ENCODE measurements at places on chromosomes 16 and 17.

- DNase-seq = peak; percentile 44
These were observed 132.0 kb downstream of the NLK start for GRCh38 chr17:28174352-28175046.

- DNase-seq = no peak
These were observed 52.0 kb downstream of the MRM3 start for GRCh38 chr17:834136-834535.

GRCh38 chr17:48576479-48577309 lies 1.5 kb downstream of the HOXB4 start:
- DNase-seq = no peak

- peak; percentile 64 for DNase-seq
These were observed 12.9 kb downstream of the ZNRF1 start for GRCh38 chr16:75011634-75012307.

- no peak for DNase-seq
These were observed 202.2 kb upstream of the CHMP6 start for GRCh38 chr17:80789356-80789902.

DNA sequence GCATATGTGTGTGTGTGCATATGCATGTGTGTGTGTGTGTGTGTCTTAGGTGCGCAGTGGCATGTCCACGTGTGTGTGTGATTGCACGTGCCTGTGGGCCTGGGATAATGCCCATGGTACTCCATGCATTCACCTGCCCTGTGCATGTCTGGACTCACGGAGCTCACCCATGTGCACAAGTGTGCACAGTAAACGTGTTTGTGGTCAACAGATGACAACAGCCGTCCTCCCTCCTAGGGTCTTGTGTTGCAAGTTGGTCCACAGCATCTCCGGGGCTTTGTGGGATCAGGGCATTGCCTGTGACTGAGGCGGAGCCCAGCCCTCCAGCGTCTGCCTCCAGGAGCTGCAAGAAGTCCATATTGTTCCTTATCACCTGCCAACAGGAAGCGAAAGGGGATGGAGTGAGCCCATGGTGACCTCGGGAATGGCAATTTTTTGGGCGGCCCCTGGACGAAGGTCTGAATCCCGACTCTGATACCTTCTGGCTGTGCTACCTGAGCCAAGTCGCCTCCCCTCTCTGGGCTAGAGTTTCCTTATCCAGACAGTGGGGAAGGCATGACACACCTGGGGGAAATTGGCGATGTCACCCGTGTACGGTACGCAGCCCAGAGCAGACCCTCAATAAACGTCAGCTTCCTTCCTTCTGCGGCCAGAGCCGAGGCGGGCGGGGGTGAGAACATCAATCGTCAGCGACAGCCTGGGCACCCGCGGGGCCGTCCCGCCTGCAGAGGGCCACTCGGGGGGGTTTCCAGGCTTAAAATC lies 47.6 kb downstream of the IL21R start:
- DNase-seq = peak; percentile 86

DNA sequence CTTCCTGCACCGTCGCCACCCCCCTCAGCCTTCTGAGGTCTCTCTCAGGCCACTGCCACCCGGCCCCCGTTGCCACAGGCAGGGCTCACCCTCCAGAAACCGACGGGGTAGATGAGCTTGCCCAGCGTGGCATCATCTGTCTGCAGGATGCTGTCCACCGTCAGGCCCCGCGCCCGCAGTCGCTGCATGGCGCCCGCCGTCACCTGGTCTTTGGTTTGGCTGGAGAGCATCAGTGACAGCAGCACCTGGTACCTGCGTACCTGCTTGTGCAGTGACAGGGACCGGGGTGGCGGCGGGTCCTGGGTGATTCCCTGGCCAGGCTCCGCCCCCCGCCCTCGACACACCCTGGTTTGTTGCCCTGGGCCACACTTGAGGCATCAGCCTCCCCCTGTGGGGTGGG lies 3.1 kb downstream of the NTHL1 start:
- DNase-seq = no peak

GRCh38 chr16:53091466-53092211 lies 36.8 kb downstream of the CHD9 start:
- DNase-seq = peak; percentile 24

DNA sequence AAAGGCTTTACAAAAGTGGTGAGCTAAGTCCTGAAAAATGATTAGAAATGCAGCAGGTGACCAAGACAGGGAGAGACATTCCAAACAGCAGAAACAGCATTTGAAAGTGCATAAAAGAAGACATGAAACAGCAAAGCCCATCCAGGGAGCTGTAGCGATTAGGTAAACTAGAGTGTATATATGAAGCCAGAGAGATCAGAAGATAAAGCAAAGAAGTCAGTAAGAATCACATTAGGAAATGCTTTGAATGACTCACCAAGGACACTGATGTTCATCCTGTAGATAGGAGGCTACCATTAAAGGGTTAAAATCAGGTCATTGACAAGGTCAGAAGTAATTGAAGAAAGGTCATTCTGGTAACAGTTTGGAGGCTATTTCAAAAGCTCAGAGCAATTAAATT lies 27.6 kb upstream of the VAT1L start:
- DNase-seq = no peak

- DNase-seq = no peak
These were observed 1400.1 kb downstream of the CDH8 start for GRCh38 chr16:60636117-60636516.

DNA sequence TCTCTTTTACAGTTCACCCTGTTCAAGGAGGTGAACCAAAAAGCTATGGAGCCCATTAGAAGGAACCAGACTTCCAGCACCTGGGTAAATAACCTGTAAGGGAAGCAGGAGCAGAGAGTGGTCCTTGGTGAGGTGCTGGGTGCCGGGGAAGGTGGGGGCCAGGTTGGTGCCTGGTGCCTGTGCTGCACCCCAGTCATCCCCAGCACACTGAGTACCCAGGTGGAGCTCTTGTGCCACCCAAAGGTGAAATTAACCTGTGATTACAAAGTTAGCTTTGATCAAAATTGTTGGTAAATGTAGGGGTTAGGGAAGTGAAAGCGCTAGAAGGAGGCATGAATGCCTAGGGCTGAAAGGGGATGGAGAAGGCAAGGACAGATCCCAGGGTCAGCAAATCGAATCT lies 58.6 kb downstream of the CDRT4 start:
- no peak for DNase-seq

- peak; percentile 41 for DNase-seq
These were observed 21.8 kb downstream of the XYLT1 start for GRCh38 chr16:17448640-17449638.

- DNase-seq = no peak
These were observed 26.3 kb downstream of the NLRP1 start for GRCh38 chr17:5557990-5558389.

DNA sequence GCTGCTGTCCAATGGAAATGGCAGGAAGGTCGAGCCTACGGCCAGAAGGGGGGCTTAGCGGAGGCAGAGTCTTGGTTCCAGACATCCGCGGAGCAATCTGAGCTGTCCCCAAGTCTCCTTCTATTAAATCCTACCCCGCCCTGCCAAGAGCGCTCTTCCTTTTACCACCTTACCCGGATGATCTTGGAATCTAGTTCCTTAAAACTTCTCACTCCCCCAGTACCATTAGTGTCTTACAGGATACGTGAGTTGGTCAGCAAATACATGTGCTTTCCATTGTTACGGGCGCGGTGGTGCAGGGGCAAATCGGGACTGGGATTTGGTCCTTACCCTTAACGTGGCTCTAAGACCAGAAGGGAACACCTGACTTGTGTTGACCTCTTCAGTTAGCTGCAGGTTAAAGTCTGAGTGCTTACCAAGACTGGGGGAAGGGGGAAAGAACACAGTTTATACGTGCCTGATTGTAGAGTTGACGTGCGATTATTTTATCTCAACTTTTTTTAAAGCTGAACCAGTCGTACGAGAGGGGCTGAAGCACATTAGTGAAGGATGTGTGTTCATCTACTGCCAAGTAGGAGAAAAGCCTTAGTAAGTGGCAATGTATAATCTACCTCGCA lies 495 bp downstream of the TXNDC17 start:
- DNase-seq = no peak

DNA sequence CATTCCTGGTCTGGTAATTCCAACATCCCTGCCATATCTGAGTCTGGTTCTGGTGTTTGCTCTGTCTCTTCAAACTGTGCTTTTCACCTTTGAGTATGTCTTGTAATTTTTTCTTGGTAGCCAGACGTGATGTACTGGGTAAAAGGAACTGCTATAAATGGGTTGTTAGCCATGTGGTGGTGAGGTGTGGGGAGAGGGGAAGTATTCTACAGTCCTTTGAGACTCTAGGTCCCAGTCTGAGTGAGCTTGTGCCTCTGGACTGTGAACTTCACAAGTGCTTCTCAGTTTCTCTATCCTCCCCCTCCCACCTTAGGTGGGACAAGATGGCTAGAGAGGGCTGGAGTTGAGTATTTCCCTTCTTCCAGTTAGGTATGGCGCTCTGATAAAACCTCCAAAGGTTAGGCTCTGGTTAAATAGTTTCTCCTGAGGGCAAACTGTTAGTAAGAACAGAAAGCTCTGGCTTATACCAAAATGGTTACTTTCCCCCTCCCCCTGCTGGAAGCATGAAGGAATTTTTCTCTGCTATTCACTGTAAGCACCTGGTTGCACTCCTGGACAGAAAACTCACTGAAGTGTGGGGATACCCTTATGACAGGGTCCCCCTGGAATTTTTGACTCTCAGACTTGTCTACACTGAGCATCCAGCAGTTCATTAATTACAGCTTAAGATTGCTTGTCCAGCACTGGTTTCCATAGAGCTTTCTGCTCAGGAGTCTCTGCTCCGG lies 87.8 kb downstream of the MARCHF10 start:
- DNase-seq = no peak

DNA sequence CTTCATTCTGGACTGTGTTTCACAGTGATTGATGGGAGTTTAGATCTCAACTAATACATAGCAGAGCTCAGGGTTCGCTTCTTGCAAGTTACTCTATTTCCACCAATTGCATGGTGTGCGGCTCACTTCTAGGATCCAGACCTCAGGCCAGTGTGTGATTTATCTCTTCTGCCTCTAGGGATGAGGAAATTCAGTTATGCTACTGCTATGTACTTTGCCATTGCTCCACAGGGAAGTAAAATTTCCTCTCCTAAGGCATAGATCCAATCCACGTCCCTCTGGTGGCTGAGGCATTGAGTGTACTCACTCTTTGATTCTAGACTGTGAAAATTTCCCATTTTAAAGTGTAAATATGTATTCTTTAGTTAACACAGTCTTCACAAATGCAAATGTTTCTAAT lies 214.1 kb downstream of the HS3ST3B1 start:
- no peak for DNase-seq

DNA sequence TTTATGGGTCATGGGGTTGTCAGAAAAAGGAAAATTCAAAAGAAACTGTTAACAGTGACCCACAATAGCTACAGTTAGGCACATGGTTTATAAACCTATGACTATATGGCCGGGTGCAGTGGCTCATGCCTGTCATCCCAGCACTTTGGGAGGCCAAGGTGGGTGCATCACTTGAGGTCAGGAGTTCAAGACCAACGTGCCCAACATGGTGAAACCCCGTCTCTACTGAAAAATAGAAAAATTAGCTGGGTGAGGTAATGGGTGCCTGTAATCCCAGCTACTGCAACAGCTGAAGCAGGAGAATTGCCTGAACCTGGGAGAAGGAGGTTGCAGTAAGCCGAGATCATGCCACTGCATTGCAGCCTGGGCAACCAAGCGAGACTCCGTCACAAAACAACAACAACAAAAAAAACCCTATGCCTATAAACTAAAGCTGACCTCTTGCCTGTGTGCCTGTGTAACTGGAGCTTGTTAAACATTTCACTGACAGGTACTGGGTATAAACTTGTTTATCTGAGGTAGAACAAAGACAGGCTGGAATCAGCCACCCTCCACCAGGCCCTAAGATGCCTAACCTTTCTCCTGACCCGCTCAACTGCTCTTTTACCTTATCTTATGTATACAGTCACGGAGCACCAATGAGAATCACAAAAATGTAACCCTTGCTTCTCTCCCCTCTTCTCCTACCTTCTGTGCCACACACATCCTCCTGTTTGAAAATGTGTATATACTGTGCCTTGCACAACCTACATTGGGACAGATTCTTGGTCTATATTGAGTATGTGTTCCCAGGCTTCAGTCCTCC lies 62.9 kb upstream of the ATF7IP2 start:
- no peak for DNase-seq

DNA sequence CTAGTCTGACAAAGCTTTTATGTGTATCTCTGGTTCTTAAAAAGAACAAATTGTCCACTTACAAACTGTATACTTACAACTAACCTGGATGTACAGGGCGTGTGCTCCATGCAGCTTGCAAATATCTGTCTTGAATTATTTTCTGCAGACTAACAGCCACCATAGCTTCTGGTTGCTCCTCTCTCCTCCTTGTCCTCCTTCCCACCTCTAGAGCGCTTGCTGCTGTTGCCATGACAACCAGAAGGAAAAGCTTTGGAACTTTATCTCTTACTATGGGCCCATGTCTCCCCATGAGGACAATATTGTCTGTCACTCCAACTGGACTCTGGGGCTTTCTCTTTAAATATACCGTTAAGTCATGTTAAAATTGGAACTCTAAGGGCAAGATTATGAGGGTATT lies 71.5 kb upstream of the DHX40 start:
- DNase-seq = no peak

DNA sequence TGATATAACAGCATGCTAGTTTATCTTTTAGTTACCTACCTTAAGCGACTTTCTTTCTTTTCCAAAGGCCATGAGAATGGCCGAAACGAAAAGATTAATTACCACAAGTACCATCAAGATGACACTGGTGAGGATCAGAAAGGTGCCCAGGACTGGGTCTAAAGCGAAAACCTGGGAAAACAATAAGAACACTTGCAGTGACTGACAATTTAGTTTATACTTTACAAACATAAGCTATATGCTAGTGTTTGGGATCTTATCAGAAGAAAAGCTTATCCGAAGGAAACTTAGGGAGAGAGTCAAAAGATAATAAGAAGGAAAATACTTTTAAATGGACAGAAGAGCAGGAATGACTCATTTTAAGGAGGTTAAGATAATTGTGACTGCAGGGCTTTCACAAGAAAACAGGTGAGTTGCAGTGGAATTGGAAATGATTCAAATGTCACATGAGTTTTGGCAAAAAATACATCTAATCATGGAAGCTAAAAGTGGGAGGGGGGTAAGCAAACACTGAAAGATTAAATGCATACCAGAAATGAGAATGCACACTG lies 34.8 kb downstream of the IST1 start:
- no peak for DNase-seq

- no peak for DNase-seq
These were observed 39.9 kb downstream of the WSCD1 start for GRCh38 chr17:6110088-6110487.

- no peak for DNase-seq
These were observed 16.3 kb upstream of the COX10 start for GRCh38 chr17:14052886-14053615.

DNA sequence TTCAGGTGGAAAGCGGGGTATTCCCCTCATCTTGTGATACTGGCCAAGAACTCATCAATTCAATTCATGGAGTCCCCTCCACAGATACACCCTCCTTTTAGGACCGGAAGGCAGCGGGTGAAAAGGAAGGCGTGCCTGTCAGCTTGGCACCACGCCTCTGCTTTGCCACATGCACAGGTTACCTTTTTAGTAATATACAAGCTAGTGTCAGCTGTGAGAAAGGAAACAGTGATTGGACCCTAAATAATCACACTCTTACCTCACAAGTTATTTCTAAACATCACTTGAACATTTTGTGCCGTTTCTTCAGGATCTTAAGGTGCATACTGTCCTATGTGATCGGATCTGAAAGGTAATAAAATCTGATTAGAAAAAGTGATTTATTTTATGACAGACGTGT lies 15.7 kb downstream of the ZDHHC7 start:
- DNase-seq = no peak

Measured in activated T-cell treated with anti-CD3 and anti-CD28 coated beads, Interleukin-2, amount 50 U/mL, for 48 hours (primary cell).